Brain microvascular endothelial cell (primary cell): ENCODE measurements at places on chromosomes 5 and 9.

DNA sequence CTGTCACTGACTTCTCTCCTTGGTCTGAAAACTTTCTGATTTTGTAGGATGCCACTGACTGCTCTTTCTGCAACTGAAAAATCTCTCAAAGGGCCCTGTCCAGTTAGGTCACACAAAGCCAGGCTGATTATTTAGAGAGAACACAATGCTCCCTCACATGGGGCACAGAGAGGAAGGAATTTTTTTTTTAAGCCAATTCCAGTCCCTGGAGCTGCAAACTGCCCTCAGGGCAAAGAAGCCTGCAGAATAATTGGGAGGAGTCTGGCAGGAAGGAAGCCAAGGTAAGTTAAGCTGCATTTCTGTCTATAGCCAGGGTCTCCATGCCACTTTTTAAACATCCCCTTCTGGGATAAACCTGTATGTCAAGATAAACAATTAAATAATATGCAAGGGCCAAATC, 305.5 kb downstream of the ZSWIM6 start:
- DNase-seq: no peak

DNA sequence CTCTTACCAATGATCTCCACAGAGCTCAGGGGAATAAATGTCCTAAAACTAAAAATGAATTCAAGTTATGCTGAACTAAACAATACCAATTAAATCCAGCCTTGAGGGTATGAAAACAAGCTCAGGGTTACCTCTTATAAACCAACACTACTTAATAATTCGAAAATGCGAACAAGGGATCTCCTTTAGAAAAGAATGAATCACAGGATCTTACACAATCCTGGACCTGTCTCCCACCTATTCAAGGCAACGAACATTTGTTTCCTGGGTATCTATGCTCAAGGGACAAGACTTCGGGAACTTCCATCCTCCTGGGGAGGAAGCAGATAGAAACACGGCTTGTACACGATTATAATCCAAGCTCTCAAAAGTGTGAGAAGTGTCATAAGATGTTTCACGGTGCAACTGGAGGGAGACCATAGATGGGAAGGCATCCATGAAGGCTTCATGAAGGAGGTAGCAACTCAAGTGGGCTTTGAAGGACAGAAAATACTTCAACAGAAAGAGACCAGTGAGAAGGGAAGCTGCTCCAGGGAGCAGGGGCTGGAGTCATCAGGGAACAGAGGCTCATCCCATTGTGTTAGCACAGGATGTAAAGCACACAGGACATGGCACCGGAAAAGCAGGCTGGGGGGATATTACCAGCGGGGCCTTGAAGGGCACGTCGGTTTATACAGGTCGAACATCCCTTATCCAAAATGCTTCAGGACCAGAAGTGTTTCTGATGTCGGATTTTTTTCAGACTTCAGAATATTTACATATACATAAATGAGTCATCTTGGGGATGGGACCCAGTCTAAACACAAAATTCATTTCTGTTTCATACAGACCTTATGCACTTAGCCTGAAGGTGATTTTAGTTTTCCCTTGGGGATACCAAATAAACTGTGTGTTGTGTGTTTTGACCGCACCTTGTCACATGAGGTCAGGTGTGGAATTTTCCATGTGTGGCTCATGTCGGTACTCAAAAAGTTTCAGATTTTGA, 87.4 kb downstream of the TLE1 start:
- DNase-seq: no peak

- no peak for DNase-seq
These were observed 51.5 kb downstream of the PCSK1 start for GRCh38 chr5:96381526-96381925.

- DNase-seq: no peak
These were observed 194.2 kb downstream of the ERCC6L2 start for GRCh38 chr9:96069629-96070220.

GRCh38 chr5:58018016-58018415, 441.9 kb downstream of the PLK2 start:
- DNase-seq: no peak

DNA sequence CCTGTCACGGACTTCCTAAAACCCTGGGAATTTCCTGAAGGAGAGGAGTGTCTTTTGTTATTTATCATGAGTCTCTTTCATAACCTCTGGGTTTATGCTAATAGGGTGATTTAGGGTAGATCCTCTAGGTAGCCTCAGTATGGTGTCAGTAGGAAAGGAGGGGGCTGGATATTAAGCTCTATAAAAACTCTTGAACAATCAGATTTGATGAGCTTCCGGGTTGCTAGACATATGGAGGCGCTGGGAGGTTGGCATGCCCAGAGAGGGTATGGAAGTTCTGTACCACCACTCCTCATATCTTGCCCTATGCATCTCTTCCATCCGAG, 15.6 kb upstream of the PTBP3 start:
- DNase-seq: no peak

- DNase-seq: no peak
These were observed 65.2 kb downstream of the IPO11 start for GRCh38 chr5:62477801-62478200.

DNA sequence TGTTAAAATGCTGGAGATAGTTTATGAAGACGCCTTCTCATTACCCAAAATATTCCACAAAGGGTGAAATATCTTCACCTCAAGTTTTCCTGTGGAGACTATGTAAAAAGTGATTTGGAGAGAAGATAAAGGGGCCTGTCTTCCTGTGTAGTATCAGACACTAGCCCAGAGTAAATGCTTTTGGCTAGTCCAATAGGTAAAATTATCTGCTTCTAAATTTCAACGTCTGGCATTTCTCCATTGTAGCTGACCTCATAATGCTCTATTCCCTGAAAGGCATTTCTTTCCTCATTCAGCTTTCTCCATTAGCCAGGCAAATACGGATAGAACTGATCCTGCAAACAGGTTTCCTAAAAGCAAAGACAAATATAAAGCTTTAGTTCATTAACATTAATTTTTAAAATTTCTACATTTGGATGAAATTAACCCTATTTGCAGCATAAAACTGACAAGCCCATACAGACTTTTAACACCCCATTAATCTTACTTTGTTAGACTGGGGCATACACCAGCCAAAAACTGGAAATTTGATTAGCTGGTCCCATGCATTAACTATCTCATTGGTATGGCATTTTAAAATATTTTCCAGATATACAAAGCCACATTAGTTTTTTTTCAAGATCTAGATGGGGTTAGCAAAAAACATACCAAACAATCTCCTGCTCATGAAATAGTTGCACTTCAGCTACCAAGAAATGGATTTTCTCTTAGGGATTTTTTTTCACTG, 548.8 kb downstream of the EFNA5 start:
- DNase-seq: no peak

- no peak for DNase-seq
These were observed 10.8 kb downstream of the C9orf50 start for GRCh38 chr9:129610213-129610472.

DNA sequence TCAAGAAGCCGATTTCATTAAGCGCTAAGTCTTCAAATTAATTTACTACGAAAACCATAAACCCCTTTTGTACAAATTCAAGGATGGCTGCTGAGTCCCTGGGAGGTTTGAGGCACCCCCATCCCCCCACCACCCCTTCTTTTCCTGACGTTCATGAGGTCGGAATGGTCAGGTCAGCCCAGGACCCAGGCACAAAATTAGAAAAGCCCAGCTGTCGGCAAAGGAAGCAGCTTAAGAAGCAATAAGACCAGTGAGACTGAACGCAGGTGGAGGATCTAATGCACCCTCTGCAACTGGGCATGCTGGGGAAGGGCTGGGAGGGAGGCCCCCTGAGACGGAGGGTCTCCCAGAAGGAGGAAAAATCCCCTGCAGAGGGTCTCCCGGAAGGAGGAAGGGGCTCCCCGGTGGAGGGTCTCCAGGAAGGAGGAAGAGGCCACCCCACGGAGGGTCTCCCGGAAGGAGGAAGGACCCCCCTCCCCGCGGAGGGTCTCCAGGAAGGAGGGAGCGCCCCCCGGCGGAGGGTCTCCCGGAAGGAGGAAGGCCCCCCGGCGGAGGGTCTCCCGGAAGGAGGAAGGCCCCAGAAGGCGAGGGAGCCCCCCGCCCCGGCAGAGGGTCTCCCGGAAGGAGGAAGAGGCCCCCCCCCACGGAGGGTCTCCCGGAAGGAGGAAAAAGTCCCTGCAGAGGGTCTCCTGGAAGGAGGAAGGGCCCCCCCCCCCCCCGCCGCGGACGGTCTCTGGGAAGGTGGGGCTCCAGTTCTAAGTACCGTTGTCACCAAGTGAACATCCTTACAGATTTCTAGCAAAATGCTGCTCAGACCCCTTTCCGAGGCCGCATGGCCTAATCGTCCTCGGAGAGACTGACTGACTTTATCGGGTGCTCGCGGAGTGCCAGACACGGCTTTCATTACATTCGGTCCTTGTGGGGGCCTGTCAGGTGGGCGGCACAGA, 74.4 kb upstream of the FCN1 start:
- no peak for DNase-seq

DNA sequence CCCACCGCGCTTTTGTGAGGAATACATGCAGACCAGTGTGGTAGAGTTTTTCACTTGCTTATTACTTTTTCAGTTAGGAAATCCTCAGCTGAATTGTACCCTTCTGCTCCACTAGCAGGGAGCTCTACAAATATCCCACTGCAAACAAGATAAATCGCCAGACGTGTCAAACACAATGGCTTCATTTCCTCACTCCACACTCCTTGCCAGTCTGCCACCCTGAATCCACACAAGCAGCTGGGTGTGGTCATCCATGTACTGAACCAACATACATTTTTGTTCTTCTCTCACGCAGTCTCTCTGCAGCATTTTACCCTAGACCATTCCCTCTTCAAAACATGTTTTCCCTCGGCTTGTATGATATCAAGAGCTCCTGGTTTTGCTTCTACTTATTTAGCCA, 3.7 kb upstream of the ROR2 start:
- no peak for DNase-seq

DNA sequence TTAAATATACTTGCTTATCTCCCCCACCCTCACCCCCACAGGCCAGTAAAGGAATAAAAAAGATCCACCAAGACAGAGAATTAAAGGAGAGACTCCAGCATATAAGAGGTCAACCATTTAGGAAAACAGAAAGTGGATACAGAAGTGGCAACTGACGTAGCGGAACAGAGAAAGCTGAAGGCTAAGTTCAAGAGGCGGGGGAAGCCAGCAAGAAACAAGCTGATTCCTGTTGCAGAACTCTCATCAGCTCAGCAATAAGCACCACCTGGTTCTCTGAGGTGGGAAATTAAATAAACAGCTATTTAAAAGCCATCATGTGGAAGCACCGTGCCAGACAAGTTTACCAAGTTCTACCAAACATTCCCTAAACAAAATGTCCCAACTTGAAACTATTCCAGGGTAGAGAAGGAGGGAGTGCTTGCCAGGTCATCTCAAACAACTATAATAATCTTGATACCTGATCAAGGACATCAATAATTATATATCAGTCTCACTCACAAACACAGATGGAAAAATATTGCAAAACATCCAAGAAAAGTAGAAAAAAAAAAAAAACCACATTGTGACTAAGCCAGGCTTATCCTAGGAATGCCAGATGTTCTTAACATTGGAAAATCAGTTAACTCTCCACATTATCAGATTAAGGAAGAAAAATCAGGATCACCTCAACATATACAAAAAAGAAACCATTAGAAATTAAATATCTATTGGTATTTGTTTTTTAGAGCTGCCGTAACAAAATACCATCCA, 7.3 kb upstream of the ARL15 start:
- no peak for DNase-seq

GRCh38 chr9:106075236-106075959, 381.1 kb downstream of the TMEM38B start:
- DNase-seq: no peak

- DNase-seq: no peak
These were observed 110.5 kb downstream of the PHF2 start for GRCh38 chr9:93686880-93687236.

GRCh38 chr9:94199776-94200175, 59.3 kb upstream of the ZNF169 start:
- no peak for DNase-seq

DNA sequence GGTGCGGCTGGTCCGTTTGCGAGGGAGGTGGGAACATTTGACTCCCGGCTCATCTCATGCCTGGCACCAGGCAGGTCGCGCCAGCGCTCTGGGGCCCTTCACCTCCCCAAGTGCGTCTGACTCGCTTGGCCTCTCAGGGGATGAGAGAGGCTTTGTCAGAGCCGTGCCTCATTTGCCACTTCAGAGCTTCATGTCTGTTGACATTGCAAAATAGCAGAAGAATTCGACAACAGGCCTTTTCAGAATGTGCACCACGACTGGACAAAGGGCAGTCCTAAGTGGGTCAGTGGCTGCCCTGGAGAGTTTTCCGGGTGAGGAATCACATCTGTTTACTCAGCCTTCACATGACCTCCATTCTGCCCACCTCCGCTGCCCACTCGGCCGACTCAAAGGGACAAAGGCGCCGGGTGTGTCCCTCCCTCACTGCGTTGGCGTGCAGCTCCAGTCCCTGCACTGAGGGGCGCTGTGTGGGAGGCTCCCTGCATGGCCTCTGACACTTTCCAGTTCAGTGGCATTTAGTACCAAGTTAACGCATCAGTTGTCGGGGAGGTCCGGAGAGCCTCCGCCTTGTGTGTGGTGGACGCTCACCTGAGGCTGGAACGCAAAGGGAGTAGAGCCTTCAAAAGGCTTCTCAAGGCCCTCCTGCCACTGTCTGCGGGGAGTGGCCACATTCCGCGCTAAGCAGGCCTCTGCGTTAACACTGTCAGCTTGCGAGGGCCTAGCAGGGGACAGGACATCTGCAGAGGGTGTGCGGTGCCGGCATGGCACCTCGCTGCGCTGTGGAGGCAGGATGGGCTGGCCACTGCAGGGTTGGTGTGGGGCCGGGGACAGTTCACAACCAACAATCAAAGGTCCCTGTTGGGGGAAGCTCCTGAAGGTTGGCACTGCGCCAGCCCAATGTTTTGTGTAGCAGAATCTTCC, 171.5 kb downstream of the NXNL2 start:
- no peak for DNase-seq

DNA sequence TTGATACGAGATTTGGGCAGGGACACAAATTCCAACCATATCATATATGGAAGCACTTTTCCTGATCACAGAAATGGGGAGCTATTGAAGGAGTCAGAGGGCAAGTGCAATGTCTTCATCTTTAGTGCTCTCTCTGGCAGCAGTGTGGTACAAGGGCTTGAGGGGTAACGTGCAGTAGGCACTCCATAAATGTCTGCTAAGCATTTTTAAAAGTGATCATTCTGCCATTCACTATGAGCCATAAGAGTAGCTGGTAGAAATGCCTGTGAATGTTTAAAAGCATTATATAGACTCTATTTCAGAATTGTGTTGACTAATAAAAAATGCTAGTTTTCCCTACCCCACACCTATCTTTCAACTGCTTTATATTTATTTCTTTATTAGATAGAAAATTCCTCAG, 61.1 kb upstream of the DHFR start:
- DNase-seq: no peak

DNA sequence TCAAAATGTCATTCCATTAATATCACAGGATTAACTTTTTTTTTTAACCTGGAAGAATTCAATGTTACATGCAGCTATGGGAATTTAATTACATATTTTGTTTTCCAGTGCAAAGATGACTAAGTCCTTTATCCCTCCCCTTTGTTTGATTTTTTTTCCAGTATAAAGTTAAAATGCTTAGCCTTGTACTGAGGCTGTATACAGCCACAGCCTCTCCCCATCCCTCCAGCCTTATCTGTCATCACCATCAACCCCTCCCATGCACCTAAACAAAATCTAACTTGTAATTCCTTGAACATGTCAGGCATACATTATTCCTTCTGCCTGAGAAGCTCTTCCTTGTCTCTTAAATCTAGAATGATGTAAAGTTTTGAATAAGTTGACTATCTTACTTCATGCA, 20.6 kb downstream of the PCA3 start:
- no peak for DNase-seq
